ENCODE measurements at places on chromosomes 13 and 19. TPM values are rescaled to one million over a fixed set of nuclear protein-coding genes. Genes with fewer than 3 reads are reported as not detected.
A peak's percentile ranks its signal among the peaks of the same experiment; 100 is the strongest.

Gene NTN5
- 2.5 TPM for total RNA-seq

Gene GPR18
- 8.4 TPM for total RNA-seq

DNA sequence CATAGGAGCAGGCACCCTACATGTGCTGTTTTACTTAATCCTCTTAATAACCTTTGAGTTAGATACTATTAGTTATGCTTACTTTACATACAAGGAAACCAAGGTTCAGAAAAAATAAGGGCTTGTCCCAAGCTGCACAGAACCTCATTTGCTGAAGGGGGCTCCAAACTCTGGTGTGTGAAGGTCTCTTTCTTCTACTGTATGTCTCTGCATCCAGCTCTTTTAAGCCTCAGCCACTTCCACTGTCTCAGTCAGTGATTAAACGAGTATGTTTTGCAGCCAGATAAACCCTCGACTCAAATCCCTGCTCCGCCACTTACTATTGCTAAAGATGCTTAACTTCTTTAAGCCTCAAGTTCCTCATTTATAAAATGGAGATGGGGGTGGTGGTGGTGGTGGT is 112.4 kb upstream of the WASF3 start:
- no peak for DNase-seq

- peak; percentile 42 for DNase-seq
Measured at GRCh38 chr19:47446534-47447469, 24.9 kb downstream of the SLC8A2 start.

GRCh38 chr13:31909864-31910551 is 121.6 kb upstream of the FRY start:
- DNase-seq = no peak

Gene RGS9BP
- total RNA-seq = not detected

DNA sequence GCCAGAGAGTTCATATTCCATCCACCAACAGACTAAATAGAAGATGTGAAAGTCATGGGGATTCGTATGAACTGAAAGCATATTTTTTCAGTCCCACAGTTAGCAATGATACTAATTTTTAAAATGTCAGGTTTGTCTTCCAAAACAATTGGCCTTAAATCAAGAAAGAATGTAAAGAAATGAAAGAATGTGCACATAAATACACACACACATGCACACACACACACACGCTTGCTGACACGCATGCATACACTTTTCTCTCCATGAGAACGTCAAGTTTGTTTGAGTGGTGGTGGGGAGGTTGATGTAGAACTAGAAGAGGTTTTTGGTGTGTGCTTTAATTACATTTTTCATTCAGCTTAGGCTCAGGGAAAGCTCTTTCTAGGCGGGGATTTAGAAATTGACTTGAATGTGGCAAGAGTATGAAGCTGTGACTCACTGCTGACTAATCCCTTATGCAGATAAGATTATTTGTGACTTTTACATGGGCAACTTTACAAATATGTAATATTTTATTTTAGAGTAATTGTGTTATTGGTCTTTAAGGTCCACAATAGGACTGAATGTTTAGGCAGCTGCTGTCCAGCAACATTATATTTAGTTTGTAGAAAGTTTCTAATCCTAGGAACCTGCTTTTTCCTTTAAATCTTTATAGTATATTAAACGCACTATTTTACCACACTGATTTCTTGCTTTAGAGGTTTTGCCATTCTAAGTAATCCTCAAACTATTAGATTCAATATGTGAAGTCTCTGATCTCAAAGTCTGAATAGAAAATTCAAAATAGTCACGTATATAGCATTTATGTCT is 18.8 kb downstream of the FLT1 start:
- no peak for DNase-seq

GRCh38 chr13:75395066-75395465 is 86.9 kb downstream of the TBC1D4 start:
- DNase-seq = no peak

Gene EBI3
- total RNA-seq = 1.4 TPM

DNA sequence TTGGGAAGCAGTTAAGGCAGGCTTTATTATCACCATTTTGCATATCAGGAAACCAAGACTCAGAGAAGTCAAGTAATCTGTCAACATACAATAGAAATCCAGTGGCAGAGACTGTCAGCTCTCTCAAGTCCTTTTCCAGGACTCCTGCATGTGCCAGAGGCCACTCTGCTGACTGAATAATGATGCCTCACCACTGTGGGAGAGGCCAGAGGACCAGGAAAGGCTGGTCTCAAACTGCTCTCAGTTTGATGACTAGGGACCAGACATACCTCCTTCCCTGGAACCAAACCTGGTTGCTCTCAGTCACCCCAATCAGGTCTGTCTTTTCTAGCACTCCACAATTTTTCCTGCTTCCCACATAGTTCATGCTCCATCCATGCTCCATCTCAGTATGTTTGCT is 8.0 kb downstream of the RNASEH2B start:
- DNase-seq = no peak

GRCh38 chr19:5561559-5561958 is 6.2 kb downstream of the TINCR start:
- DNase-seq = no peak

DNA sequence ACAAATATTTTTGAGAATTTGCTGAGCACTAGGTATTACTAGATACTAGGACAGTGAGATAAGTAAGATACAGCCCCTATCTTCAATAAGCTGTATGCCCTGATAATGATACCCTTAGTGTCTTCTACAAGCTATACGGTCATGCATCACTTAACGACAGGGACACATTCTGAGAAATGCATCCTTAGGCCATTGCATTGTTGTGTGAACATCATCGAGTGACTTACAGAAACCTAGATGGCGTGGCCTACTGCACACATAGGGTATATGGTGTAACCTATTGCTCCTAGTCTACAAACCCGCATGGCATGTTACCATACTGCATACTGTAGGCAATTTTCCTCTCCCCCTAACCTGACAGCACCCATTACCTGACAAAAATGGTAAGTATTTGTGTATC is 64.9 kb downstream of the LRCH1 start:
- DNase-seq = no peak

Gene LGALS7B
- total RNA-seq = not detected

All from activated naive CD4-positive, alpha-beta T cell treated with anti-CD3 and anti-CD28 coated beads, Interleukin-2, amount 50 U/mL, for 72 hours (primary cell).